ENCODE measurements at places on chromosomes 16 and 17. TPM values are rescaled to one million over a fixed set of nuclear protein-coding genes. Genes with fewer than 3 reads are reported as not detected.

The ZNF48 gene
- 32.1 TPM for total RNA-seq

The TMEM238L gene
- total RNA-seq: not detected

DNA sequence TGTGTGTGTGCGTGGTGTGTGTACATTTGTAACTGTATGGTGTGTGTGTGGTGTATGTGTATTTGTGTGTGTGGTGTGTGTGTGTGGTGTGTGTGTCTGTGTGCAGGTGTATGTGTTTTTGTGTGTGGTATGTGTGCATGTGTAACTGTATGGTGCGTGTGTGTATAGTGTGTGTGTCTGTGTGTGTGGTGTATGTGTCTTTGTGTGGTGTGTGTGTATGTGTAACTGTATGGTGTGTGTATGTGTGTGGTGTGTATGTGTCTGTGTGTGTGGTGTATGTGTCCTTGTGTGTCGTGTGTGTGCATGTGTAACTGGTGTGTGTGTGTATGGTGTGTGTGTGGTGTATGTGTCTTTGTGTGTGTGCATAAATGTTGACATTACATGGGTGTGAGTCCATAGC, 163.7 kb upstream of the PLCG2 start:
- no peak for DNase-seq
- H3K36me3 ChIP-seq: peaks cover 21% of the 10 kb centered on the region
- no peaks in the 10 kb centered on the region for H3K27me3 ChIP-seq

The KRTAP16-1 gene
- not detected for total RNA-seq

The ZPBP2 gene
- not detected for total RNA-seq

The ABCC6 gene
- total RNA-seq: 1.8 TPM

GRCh38 chr17:8835631-8836364, 31.7 kb downstream of the PIK3R6 start:
- H3K36me3 ChIP-seq: no peaks in the 10 kb centered on the region
- H3K27ac ChIP-seq: no peak overlapping the region
- no peak for DNase-seq

- H3K4me1 ChIP-seq: peaks cover 35% of the 10 kb centered on the region
- no peak overlapping the region for H3K27ac ChIP-seq
- peak; percentile 40 for DNase-seq
- peaks cover 22% of the 10 kb centered on the region for H3K27me3 ChIP-seq
- H3K36me3 ChIP-seq: no peaks in the 10 kb centered on the region
Observed at GRCh38 chr17:4631836-4632580, 9.5 kb downstream of the ALOX15 start.

- peaks cover 12% of the 10 kb centered on the region for H3K4me1 ChIP-seq
- peak overlapping the region; percentile 52 for H3K27ac ChIP-seq
- no peak overlapping the region for H3K4me3 ChIP-seq
- DNase-seq: no peak
- H3K27me3 ChIP-seq: peaks cover 6% of the 10 kb centered on the region
Observed at GRCh38 chr16:68478526-68479250, 30.4 kb upstream of the SMPD3 start.

- no peak for DNase-seq
- peaks cover 3% of the 10 kb centered on the region for H3K27me3 ChIP-seq
- no peak overlapping the region for H3K4me3 ChIP-seq
Observed at GRCh38 chr16:86306811-86307513, 203.4 kb upstream of the FOXF1 start.

The PPY gene
- total RNA-seq: not detected

The PLEKHH3 gene
- total RNA-seq: 33.0 TPM

DNA sequence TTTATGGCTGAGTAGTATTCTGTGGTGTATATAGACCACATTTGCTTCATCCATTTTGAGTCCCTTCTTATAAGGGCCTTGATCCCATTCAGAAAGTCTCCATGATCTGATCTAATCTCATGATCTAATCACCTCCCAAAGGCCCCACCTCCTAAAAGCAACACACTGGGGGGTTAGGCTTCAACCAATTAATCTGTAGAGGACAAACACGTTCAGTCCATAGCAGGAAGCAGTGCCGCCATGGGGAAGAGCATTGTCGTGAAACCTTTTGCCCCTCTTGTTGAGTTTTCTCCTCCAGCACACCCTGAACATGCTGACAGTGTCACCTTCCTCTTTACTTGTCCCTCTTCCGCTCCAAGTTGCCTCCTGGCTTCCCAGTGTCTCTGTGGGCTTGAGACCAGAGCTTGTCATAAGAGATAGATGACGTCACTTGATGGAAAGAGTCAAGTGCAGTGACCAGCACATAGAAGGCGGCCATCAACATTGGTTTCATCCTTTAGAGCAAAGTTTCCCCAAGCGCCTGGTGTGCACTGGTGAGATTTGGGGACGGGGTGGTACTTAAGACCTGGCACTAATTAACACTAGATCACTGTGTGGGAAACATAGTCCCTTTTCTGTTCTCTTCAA, 74.1 kb downstream of the PRKCB start:
- no peak overlapping the region for H3K4me3 ChIP-seq
- H3K27ac ChIP-seq: no peak overlapping the region
- no peaks in the 10 kb centered on the region for H3K27me3 ChIP-seq
- no peaks in the 10 kb centered on the region for H3K36me3 ChIP-seq
- no peak for DNase-seq

DNA sequence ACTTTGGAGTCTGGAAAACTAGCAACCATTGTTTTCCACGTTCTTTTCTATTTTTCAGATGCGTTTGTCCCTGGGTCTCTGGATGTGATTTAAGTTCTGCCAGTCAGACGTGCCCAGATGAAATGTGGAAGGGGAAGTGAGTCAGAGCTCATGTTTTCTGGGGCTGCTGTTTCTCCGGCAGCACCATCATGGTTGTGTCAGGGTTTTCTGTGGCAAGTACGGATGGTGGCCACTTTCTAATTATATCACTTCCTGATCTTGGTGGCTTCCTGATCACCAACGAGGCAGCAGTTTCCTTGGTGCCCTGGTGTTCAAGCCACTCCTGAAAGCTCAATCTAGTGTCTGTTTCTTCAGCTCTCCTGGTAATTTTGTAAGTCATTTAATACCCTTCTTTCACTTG, 31.4 kb upstream of the PMFBP1 start:
- DNase-seq: no peak
- no peak overlapping the region for H3K4me3 ChIP-seq
- peaks cover 28% of the 10 kb centered on the region for H3K4me1 ChIP-seq
- no peaks in the 10 kb centered on the region for H3K36me3 ChIP-seq

The MPV17L gene
- total RNA-seq: 5.4 TPM

DNA sequence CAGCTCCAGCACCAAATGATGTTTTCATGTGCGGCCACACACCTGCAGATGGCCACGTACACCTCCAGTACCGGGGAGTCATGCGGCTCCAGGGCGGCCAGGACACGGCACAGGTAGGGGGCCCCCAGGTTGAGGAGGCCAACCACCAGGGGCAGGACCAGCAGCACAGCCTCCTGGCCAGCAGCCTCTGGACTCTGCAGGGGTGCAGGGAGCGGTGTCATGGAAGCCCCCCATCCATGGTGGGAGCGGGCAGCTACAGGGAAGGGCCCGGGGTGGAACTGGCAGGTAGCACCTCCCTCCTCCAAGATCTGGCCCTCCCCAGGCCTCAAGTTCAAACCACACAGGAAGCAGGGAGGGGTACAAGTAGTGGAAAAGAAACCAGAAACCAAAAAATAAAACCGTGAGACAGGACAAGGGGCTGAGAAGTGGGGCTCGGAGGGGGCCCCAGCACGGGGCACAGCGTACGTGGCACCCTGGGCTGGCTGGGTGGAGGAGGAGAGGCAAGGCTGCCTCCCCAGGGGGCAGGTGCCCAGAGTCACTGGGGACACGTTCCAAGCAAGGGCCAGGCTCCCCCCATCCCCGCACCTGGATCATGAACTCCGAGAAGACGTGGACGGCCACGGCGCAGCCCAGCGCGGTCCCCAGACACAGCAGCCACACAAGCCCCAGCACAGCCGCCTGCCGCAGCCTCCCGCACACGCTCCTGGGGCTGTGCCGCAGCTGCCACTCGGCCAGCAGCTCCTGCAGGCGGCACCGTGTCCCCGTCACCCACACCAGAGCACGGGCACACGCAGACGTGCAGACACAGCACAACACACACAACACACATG, 7.4 kb downstream of the TMC6 start:
- no peak for DNase-seq
- no peaks in the 10 kb centered on the region for H3K27me3 ChIP-seq
- H3K27ac ChIP-seq: no peak overlapping the region
- peaks cover 19% of the 10 kb centered on the region for H3K36me3 ChIP-seq

DNA sequence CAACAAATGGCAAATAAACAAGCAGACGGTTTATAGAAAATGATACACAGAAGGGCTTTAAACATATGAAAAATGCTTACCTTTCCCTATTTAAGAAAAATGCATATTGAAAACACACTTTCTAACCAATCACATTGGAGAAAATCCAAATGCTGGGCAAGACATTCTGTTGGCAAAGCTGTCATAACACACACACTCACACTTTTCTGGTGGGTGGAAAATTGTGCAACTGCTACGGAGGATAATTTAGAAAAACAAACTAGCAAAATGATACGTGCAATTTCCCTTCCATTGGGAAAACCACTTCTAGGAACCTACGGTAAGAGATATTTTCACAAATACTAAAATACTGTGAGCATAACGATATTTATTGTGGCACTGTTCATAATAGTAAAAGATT, 9.8 kb upstream of the MYH3 start:
- no peak for DNase-seq
- no peaks in the 10 kb centered on the region for H3K27me3 ChIP-seq
- H3K27ac ChIP-seq: no peak overlapping the region
- H3K4me3 ChIP-seq: no peak overlapping the region

DNA sequence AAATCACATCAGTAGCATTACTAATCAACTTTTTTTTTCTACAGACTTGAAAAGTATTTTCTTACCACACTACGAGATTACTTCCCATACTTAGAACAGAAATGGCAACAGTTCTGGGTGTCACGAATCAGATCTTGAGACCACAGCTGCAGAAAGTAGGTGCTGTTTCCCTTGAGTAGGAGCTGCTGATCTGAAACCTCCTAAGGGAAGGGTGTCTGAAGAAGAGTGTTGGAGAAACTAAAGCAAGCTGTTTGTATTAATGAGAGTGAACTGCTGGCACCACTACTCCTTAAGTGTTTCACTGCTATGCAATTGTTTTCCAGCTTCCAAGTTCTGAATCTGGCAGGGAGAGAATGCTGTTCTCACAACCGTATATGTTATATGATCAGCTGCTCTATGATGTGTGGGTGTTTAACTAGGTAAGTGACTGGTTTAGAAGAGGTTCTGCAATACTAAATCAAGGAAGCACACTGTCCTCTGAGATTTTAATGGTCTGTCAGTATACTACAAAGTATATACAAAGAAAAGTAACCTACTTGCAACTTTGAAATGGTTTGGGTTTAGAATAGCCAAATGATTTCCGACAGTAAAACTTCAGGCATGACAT, 3.3 kb downstream of the ZNF652 start:
- no peaks in the 10 kb centered on the region for H3K36me3 ChIP-seq
- peak overlapping the region; percentile 44 for H3K27ac ChIP-seq
- no peaks in the 10 kb centered on the region for H3K27me3 ChIP-seq
- peaks cover 38% of the 10 kb centered on the region for H3K4me1 ChIP-seq
- H3K4me3 ChIP-seq: no peak overlapping the region
- no peak for DNase-seq

GRCh38 chr17:21098934-21099689, 27.7 kb upstream of the DHRS7B start:
- peak; percentile 81 for DNase-seq
- H3K4me3 ChIP-seq: peak overlapping the region; percentile 97
- H3K27ac ChIP-seq: peak overlapping the region; percentile 99
- no peaks in the 10 kb centered on the region for H3K27me3 ChIP-seq
- H3K36me3 ChIP-seq: no peaks in the 10 kb centered on the region
- H3K4me1 ChIP-seq: no peaks in the 10 kb centered on the region

GRCh38 chr16:82636485-82636884, 9.7 kb downstream of the CDH13 start:
- no peaks in the 10 kb centered on the region for H3K27me3 ChIP-seq
- no peak overlapping the region for H3K4me3 ChIP-seq
- no peak overlapping the region for H3K27ac ChIP-seq
- peaks cover 9% of the 10 kb centered on the region for H3K4me1 ChIP-seq
- DNase-seq: no peak

DNA sequence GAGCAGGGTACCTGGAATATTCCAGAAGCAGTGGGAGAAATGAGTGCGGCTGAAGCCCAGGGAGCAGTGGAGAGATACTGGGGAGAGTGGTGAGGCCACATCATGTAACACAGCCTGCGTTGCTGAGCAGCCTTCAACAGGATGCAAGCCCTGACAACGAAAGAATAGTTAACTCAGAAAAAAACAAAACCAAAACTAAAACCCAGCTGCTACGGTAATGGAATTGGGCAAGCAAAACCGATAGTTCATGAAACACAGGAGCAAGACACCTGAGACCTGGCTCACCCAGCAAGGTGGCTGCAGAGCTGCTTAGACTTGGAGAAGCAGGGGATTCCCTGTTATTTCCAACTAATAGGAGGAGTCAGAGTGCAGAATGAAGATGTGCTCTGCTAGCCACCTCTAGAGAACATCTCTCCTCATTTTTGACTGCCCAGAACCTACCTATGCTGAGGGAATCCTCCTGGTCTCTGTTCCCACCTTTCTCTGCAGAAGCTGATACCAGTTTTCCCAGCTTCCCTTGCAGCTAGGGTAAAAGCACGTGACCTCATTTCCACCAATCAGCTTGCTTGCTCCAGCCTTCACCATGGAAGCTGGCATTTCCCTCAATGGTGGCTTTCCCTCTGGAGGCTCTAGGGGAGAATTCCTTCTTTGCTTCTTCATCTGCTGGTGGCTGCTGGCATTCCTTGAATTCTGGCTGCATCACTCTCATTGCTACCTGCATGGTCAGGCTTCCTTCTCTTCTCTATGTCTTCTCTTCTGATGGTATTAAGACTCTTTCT, 59.4 kb upstream of the XYLT1 start:
- H3K36me3 ChIP-seq: peaks cover 11% of the 10 kb centered on the region
- DNase-seq: no peak
- no peaks in the 10 kb centered on the region for H3K4me1 ChIP-seq
- peaks cover 9% of the 10 kb centered on the region for H3K27me3 ChIP-seq
- no peak overlapping the region for H3K27ac ChIP-seq

GRCh38 chr17:33080091-33080490, 88.4 kb downstream of the SPACA3 start:
- no peak overlapping the region for H3K4me3 ChIP-seq
- no peaks in the 10 kb centered on the region for H3K4me1 ChIP-seq
- DNase-seq: no peak

The HBQ1 gene
- total RNA-seq: 5.2 TPM

GRCh38 chr16:2511128-2511800, 2.5 kb upstream of the ATP6V0C start:
- peak; percentile 60 for DNase-seq
- H3K36me3 ChIP-seq: no peaks in the 10 kb centered on the region
- H3K4me1 ChIP-seq: peaks cover 41% of the 10 kb centered on the region
- H3K4me3 ChIP-seq: peak overlapping the region; percentile 15

- no peak overlapping the region for H3K4me3 ChIP-seq
- H3K27ac ChIP-seq: no peak overlapping the region
- H3K27me3 ChIP-seq: no peaks in the 10 kb centered on the region
- peaks cover 13% of the 10 kb centered on the region for H3K36me3 ChIP-seq
- no peak for DNase-seq
- peaks cover 19% of the 10 kb centered on the region for H3K4me1 ChIP-seq
Observed at GRCh38 chr17:72465191-72466024, 344.6 kb downstream of the SOX9 start.

The HCFC1R1 gene
- 83.2 TPM for total RNA-seq

Measured in WTC11 (cell line).